ENCODE measurements at places on chromosomes 13 and 19.
A peak's percentile ranks its signal among the peaks of the same experiment; 100 is the strongest.

DNA sequence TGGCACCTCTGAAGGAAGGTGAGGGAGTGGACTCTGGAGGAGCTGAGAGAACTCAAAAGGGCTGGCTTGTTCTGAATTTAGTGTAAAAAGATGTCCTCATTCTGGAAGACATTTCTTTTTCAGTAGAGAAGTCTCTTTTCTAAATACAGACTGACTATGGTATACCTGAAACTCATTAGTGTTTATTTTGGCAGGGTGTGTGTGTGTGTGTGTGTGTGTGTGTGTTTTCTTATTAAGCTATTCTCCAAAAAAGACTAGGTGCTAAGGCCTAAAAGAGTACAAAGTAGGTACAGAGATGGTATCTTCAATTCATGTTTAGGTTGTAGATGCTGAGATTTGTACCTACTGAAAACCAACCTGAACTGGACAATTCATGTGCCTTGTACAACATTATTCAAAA lies 196.4 kb downstream of the SPRY2 start:
- no peak for DNase-seq

- no peak for DNase-seq
Observed at GRCh38 chr13:63901630-63902029, 2486.0 kb upstream of the PCDH20 start.

GRCh38 chr13:49062297-49062896 lies 86.7 kb downstream of the FNDC3A start:
- DNase-seq = no peak

GRCh38 chr19:13007292-13008045 lies 12.2 kb downstream of the NFIX start:
- no peak for DNase-seq

DNA sequence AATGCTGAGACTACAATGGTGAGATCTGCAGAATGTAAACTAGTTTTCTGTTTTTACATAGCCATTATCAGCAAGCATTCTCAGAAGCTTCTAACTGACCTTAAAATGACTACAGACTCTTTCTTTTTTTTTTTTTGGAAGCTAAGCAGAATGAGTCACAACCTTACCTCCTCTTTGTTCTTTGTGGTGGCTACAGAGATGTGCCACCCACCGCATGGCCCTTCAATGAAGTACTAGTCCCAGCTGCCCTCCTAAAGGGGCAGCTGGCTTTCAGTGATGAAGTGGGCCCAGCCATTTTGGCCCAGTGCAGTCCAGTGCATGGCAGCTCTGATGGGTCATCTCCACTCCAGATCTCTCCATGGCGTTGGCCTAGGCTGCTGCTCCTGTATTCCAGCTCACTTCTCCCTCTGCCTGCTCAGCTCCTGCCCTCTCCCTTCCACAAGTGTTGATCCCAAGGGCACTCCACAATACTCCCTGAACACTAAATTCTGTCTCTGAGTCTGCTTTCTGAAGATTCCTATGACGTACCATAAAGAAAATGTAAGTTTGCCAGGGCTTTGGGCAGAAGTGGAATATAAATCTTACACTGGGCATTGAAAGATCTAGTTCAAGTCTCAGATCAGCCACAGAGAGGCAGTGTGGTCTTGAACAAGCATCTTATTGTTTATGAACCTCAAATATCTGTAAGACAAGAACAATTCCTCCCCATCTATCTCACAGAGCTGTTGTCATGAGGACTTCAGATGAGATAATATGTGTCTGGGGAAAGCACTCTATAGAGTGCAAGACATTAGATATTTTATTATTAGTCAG lies 85.6 kb downstream of the RXFP2 start:
- DNase-seq = no peak

DNA sequence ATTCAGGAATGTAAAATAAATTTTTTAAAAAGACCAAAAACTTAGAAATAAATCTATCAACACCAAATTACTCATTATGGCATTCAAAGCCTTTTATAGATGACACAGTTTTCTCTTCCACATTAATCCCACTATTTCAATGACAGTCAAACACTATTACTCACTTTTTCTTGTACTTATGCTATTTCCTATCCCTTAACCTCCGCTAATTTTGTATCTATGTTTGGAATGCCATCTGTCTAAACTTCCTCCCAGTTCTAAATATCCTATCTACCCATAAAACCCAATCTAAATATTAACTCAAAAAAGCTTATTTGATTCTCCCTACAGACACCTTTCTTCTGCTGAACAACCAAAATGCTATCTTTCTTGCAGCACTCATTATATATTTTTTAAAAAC lies 203.5 kb downstream of the ENOX1 start:
- no peak for DNase-seq

- peak; percentile 28 for DNase-seq
Observed at GRCh38 chr13:110912651-110913051, 2.2 kb downstream of the ANKRD10 start.

DNA sequence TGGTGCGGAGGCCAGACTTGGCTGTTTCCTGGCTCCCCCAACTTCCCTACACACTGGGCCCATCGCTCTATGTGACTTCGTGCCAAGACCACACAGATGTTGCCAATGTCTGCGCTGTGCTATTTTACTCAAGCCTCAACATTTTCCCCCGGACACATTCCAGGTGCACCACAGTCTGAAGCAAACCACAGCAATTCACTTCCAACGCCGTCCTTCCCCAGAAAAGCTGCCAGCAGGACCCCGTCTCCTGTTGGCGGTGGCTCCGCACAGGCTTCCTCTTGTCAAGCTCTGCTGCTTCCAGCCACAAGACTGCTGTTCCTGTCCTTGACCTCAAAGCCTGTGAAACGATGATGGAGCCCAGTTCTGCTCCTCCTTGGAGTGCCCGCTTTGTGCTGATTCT lies 100.7 kb downstream of the CRYL1 start:
- DNase-seq = no peak
